ENCODE measurements at places on chromosomes 5 and 9.

GRCh38 chr9:137294681-137295237 lies 7.3 kb downstream of the NRARP start:
- no peak for DNase-seq

DNA sequence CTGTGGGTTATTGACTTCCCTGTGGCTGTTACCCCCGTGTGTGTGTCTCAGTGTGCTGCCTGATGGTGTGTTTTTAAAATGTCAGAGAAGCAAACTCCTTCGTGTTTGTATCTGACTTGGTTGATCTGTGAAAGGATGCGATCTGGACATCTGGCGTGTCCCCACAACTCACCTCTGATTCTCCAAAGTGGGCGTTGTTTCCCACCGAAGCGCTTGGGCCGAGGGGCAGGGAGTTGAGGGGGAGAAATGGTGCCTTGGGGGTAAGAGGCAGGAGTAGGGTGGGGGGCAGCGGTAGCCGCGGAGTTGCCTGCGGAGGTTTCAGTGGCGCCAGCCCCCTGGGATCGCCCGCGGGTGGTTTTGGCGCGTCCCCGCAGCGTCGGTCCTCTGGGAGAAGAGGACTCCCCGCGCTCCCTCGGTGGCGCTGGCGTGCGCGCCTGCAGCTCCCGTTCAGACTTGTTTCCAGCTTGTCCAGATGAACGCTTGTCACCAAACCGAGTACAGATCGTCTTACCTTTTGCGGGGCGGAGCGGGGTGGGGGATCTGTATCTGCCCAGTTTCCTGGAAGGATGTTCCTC lies 1.1 kb downstream of the MAST4 start:
- DNase-seq: no peak

DNA sequence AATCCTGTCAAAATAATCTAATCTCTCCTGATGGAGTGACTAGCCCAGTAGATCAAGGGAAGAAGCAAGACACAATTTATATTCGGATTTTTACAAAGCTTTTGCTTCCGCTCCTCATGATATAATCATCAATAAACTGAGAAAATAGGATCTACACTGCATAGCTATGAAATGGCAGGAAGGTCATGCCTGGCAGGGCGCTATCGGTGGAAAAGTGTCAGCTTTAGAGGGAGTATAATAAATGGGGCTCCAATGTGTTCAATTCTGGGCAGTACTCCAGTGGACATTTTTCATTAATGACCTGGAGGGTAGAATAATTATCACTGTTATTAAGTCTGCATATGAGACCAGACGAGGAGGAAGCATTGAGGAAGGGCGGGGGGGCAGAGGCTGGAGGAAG lies 1013.3 kb upstream of the DMAC1 start:
- DNase-seq: no peak

- no peak for DNase-seq
These were observed 58.0 kb downstream of the SLC22A5 start for GRCh38 chr5:132427281-132428146.

- DNase-seq: no peak
These were observed 65.0 kb downstream of the PRRT1B start for GRCh38 chr9:131610231-131610761.

DNA sequence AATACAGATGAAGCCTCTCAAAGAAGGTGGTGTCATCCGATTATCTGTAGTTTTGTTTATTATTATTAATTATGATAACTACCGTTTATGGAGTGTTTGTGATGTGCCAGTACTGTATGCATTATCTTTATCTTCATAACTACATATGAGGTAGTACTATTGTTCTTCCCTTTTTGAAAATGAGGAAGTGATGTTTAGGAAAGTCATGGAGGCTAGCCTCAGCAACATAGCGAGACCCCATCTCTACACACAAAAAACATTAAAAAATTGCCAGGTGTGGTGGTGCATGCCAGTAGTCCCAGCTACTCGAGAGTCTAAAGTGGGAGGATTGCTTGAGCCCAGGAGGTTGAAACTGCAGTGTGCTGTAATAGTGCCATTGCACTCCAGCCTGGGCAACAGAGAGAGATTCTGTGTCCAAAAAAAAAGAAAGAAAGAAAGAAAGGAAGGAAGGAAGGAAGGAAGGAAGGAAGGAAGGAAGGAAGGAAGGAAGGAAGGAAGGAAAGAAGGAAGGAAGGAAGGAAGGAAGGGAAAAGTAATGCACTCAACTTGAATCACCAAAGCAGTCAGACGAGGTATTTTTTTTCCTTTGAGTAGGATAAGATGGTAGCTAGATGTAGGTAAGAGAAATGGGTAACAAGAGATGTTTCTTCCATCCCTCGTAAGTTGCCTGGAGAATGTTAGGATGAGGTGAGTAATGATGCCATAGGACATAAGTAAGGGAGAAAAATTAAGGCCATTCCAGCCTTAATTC lies 47.8 kb downstream of the PAM start:
- DNase-seq: no peak
